ENCODE measurements at places on chromosomes 13 and 19. TPM values are rescaled to one million over a fixed set of nuclear protein-coding genes. Genes with fewer than 3 reads are reported as not detected.

The RAB11B gene
- 151 TPM for total RNA-seq

The ZNF507 gene
- 20.3 TPM for total RNA-seq

The TEKTIP1 gene
- total RNA-seq, result not detected

The IRGC gene
- not detected for total RNA-seq

The HTR2A gene
- not detected for total RNA-seq

The CNFN gene
- not detected for total RNA-seq

The DCAF15 gene
- total RNA-seq, result 15.0 TPM

The SYNGR4 gene
- not detected for total RNA-seq

The CELF5 gene
- total RNA-seq, result 0.20 TPM

The GPATCH1 gene
- total RNA-seq, result 8.3 TPM

The SELENOV gene
- not detected for total RNA-seq

The ZNF417 gene
- total RNA-seq, result 28.5 TPM

The WDR87 gene
- total RNA-seq, result not detected

The ZNF135 gene
- 2.3 TPM for total RNA-seq

The RYR1 gene
- 0.10 TPM for total RNA-seq

The SLC15A1 gene
- total RNA-seq, result 1.4 TPM

The CGB5 gene
- total RNA-seq, result not detected

The SERPINE3 gene
- not detected for total RNA-seq

The PSG1 gene
- total RNA-seq, result 0.70 TPM

The USPL1 gene
- total RNA-seq, result 15.6 TPM

The LILRB3 gene
- total RNA-seq, result not detected

The TEX29 gene
- not detected for total RNA-seq

The HDGFL2 gene
- total RNA-seq, result 59.5 TPM

The PRR20A gene
- total RNA-seq, result not detected

The HRC gene
- total RNA-seq, result not detected

The FFAR1 gene
- not detected for total RNA-seq
